Activated CD4-positive, alpha-beta T cell treated with anti-CD3 and anti-CD28 coated beads for 48 hours (primary cell): ENCODE measurements at places on chromosomes 2 and 18.

GRCh38 chr18:7784171-7784570 is 217.1 kb downstream of the PTPRM start:
- no peak for DNase-seq

GRCh38 chr2:78251708-78252107 is 729.5 kb upstream of the LRRTM4 start:
- no peak for DNase-seq

DNA sequence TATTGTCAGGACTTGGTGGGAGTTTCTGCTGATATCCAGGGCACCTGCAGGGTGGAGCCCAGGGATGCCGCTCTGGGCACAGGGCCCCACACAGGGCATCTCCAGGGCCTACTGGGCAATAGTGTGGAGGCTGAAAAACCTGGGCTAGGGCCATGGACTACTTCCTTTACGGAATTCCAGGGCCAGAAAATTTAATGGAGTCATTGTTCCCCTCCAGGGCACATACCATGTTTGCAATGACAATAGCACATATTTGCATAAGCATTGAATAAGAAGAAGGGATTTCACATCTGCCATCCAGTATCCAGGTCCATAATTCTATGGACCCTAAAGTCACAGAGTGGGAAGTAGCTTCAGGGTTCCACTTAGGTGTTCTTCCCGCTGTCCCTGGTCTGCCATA is 103.8 kb upstream of the TPO start:
- no peak for DNase-seq

GRCh38 chr18:22601481-22601880 is 183.8 kb upstream of the CTAGE1 start:
- DNase-seq: no peak

DNA sequence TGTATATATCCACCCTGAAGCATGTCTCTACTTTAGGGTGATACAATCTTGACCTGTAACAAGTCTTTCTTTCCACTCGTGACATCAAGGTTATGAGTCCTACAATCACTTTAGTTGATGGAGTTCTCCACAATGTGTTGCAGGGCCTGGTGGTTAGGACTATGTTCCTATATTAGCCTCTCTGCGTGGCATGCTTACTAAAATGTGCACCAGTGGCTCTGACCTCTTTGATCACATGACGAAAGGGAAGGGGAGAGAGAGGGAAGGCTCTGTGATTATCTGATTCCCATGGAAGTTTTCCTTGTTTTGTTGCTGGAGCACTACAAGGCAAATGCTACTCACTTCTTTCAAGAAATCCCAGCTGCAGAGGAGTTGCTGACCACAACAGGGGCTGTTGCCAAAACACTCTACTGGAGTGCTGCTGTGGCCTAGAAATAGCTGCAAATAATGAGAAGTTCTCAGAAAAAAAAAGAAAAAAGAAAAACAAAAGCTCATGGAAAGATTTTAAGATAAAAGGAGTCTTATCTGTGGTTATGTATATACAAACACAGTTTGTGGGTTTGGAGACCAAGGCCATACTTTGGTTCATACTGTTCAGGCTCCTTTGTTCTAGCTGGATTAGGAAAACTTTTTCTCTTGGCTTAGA is 272.8 kb upstream of the MMADHC start:
- DNase-seq: no peak

DNA sequence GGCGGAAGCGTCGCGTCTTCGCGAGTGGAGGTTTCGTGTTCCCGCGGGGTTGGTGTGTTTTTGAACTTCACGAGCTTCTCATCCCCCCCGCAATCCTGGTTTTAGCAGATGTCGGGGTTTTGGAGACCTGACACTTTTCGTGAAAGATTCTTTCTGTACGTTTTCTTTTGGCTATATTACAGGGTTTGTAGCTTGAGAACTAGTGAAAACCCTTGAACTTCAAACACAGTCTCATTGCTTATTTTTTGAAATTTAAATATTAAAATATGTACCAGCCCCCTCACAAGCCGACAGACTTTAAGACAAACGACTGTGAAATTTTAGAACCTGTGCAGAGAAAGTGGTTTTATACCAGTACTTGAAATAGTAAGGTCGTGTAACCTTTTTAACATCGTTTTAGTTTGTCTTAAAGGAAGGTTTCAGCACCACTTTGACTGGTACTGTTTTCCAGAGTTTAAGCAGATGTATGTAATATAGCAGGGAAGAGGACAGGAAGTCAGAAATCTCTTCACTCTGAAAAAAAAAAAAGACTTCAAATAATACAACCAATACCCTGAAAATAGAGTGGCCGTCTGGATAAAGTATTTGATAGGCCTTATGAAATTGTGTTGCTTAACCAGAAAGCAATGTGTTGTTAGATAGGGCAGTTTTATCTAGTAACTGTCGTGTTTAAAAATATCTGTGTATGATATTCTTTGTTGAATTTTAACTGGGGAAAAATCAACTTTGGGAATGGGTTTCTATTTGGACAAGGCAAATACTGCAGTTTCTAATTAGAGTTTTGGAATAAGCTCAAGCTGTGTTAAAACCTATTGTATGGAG is 1.4 kb downstream of the SPATS2L start:
- no peak for DNase-seq

DNA sequence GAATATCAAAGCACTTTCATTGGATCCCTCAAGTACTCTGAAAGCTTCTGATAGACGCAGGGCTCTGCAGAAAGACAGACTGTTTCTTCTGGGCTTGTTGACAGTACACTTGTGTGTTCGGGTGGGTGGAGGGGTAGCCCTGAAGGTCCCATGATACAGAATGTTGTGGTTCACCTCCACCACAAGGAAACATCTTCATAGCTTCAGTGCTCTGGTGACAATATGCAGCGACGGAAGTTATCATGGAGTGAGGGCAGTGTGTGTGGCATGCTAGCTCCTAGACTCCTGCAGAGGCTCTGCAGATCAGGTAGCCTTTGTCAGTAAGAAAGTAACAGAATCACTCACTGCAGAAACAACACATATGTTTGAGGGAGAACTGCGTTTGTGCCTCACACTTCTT is 90.7 kb downstream of the MEIS1 start:
- no peak for DNase-seq

DNA sequence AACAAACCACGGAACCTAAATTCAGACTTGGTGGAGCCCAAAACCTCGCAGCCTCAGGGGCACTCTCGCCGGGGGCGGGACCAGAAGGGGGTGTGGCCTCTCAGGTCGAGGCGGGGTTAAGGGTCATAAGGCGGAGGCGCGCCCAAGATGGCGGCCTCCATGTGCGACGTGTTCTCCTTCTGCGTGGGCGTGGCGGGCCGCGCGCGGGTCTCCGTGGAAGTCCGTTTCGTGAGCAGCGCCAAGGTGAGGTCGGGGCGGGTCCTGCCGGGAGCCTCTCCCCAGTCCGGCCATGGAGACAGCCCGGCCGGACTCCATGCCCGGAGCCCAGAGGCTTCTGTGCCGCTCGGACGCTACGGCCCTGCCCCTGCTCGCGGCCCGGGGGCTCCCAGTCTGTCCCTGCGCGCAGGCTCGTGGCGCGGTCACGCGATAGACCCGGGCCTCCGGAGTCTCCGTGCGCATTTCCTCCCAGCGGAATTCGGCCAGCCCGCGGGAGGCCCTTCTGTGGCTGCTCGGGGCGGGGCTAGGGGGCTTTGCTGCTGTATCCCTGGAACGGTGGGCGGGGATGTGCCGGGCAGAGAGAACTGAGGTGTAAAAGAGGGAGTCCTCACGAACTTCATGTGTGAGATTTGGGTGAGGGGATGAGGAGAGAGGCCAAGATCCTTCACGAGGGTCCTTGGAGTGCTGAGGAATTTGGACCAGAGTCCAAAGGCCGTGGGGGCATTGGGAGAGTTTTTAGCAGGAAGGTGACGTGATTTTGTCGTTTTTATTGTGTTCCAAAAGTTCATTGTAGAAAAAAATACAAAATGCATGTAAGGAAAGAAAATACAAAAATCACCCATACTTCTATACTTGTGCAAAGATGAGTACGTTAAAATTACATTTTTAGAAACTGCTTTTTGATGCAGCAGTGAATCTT is at the start of gene SMYD5:
TSS of gene SMYD5 (plus strand) at position 126 of the 916 bp plus-strand sequence. CDS start at position 148, 22 bp downstream.
- peak; percentile 97 for DNase-seq

DNA sequence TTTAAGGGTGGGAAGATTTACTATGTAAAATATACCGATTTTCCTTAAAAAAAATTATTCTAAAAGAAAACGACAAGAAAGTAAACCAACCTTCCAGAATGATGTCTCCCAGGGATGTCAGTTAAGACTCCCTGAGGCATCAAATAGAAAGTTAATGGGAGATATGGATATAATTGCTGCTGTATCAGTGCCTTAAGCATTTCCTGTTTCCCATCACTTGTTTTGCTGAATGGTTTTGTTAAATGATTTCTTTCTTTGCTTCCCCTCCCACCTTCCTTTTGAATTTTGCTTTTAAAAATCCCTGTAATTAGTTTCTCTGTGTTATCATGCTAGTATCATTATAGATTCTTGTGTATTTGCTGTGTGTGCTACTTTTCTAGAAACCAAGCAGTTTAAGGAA is 154.3 kb upstream of the CWC22 start:
- no peak for DNase-seq

DNA sequence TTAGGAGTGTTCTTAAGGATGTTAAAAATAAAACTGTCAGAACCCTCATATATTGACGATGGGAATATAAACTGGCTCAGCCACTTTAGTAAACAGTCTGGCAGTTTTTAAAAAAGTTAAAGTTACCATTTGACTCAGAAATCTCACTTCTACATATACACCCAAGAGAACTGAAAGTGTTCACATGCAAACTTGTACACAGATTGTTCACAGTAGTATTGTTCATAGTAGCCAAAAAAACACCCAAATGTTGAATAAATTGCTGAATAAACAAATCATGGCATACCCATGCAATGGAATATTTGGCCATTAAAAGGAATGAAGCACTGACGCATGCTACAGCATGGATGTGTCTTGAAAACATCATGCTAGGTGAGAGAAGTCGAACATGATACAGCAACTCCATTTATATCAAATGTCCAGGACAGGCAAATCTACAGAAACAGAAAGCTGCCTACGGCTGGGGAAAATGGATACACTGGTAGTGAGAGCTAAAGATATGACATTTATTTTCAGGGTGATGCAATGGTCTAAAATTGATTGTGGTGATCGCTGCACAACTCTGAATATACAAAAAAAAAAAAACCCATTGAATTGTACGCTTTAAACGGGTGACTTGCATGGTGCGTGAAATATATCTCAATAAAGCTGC is 10.1 kb downstream of the RPL31 start:
- no peak for DNase-seq

DNA sequence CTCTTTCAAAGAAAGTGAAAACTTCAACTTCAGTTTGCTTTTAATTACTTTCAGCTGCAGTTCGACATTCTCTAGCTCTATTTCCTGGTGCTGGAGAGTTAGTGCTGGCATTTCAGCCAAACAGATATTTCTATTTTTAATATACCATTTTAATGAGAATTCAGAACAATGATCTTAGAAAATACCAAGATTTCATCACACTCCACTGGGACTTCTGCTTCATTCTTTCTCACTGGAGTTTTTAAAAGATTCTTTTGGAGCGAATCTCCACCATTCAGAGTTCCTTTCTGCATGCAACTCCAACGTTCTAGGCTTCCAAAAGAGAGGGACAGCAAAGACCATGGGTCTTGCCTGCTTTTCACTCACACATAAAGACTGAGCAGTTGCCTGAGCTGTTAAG is 94.2 kb downstream of the CABLES1 start:
- no peak for DNase-seq

GRCh38 chr18:9808295-9809241 is 77.2 kb upstream of the TXNDC2 start:
- DNase-seq: no peak

- no peak for DNase-seq
These were observed 121.2 kb downstream of the ARHGEF4 start for GRCh38 chr2:130957915-130958314.

DNA sequence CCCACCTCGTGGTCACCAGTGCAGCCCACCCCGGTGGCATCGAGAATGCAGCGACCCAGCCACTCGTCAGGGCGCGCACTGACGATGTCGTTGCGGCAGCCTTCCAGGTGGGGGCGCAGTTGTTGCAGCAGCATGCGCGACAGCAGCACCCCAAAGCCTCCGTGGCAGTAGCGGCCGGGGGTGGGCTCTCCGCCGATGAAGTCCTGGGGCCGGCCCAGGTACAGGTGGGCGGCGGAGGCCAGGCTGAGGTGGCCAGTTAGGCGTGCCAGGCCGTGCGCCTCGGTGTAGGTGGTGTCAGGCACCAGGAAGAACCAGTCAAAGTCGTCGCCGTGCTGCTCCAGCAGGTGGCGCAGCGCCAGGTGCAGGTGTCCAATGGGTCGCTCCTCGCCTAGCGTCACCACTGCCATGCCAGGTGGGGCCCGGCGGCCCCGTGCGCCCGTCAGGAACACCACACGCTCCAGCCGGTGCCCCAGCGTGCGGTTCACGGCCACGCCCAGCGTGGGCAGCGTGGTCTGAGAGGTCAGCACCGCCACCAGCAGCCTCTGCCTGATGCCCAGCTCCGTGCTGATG is 1.9 kb downstream of the CHPF start:
- DNase-seq: peak; percentile 93

DNA sequence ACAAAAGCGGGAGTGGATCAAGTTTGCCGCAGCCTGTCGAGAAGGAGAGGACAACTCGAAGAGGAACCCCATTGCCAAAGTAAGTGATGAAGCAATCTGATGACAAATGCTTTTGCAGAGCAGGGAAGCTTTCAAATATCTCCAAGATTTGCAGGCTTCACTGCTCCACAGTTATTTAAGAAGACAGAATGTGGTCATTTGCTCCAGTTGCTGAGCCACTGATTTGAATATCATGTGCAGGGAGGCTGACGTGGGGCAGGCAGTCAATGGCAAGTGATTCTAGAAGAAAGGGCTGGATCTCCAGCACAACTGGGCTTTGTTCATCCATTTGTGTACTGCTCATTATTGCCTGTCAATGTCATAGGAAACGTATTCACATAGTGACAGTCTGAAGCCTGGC is 10.2 kb downstream of the DSG4 start:
- DNase-seq: no peak

DNA sequence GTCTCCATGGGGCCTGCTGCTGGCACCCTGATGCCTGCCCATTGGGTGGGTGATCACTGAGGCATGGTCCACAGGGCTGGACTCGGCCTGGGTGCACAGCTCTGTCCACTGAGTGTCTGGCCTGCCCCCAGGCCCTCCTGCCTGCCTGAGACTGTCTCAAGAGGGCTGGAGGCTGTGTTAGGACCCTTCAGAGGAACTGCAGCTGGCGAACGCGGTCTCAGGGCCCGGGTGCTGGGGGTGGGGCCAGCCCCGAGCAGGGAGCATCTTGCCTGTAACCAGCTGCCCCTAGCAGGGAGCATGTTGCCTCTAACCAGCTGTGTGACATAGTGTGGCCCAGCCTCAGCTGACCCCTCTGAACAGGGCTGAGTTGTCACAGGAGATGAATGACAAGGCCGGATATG is 50.0 kb downstream of the TWIST2 start:
- no peak for DNase-seq

GRCh38 chr2:241224851-241225438 is 36.5 kb downstream of the ANO7 start:
- no peak for DNase-seq

DNA sequence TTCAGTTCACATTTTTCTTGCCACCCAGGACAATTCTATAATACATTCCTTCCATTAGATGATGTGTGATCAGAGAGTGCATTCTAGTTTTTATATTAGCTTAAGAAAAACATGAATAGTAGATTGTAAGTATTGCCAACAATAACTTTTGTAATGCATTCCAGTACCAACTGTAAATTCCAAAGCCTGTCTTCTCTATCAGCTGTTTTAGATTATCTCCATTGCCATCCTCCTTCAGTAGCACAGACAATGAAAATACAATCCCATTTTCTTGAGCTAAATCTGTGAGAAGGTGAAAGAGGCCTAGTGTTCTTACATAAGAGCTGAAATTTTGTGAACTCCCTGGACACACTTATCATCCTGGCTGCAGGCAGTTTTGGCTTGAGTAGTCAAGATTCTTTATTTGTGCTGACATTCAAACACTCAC is 103.9 kb downstream of the CCBE1 start:
- DNase-seq: no peak
